Effector CD8-positive, alpha-beta T cell (primary cell): ENCODE measurements at places on chromosomes 5 and 9.

- no peak for DNase-seq
Observed at GRCh38 chr9:125820100-125820804, 73.1 kb downstream of the PBX3 start.

GRCh38 chr5:139181835-139182452 lies 16.2 kb downstream of the SIL1 start:
- DNase-seq, result no peak

- no peak for DNase-seq
Observed at GRCh38 chr5:31889001-31889561, 250.2 kb downstream of the PDZD2 start.

DNA sequence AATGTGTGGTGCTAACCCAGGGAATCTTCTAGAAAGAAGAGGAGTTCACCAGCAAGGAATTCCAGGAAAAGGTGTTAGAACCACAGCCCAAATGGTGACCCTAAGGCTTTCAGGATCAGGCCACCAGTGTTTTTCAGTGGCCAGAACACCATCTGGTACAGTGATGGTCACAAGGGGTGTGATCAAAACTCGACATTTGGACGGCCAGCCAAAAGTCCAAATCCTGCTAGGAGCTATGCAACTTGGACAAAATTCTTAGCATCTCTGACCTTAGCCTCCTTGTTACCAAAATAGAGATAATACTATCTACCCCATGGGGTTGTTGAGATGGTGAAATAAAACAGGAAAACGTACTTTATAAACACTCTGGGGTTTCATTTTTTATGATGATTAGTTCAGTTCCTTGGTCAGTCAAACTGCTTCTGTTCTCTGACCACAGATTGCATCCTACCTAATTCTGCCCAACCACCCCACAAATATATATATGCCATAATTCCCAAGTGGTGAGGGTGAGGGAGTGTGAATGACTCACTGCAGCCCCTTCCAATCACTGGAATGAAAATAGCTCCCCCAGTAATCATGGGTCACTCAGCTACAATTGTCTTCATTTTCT lies 210.3 kb downstream of the CDK5RAP2 start:
- DNase-seq, result no peak
